ENCODE measurements at places on chromosomes 7 and 10. TPM values are rescaled to one million over a fixed set of nuclear protein-coding genes. Genes with fewer than 3 reads are reported as not detected.

GRCh38 chr7:130986261-130986690 is 252.3 kb upstream of the KLF14 start:
- no peaks in the 10 kb centered on the region for H3K36me3 ChIP-seq
- DNase-seq, result no peak
- H3K4me3 ChIP-seq, result no peak overlapping the region
- H3K27me3 ChIP-seq, result no peaks in the 10 kb centered on the region

DNA sequence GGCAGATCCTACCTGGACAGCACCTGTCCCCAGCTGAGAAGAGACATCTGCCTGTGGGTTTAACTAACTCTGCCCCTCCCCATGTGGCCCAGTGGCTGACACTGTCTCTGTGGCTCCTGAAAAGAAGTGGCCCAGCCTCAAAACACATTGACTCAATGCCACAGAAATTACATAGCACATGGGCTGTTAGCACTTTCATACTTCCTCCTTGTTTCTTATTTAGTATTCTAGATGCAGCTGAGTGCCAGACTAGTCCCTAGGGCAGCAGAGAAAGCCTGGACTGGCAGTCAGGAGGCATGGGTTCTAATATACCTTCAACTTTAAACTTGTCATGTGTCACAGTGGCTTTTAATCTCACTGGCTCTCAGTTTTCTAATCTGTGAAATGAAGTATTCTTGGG is 171.0 kb downstream of the TRIL start:
- no peaks in the 10 kb centered on the region for H3K4me1 ChIP-seq
- no peak for DNase-seq
- H3K27me3 ChIP-seq, result no peaks in the 10 kb centered on the region
- H3K27ac ChIP-seq, result no peak overlapping the region
- no peaks in the 10 kb centered on the region for H3K36me3 ChIP-seq

- H3K4me1 ChIP-seq, result peaks cover 11% of the 10 kb centered on the region
- peak overlapping the region; percentile 85 for H3K4me3 ChIP-seq
- peaks cover 10% of the 10 kb centered on the region for H3K36me3 ChIP-seq
- DNase-seq, result no peak
Measured at GRCh38 chr7:74173491-74173865, 678 bp upstream of the EIF4H start.

Gene TMEM176B
- polyA plus RNA-seq, result 291 TPM

Gene VWC2
- 0.63 TPM for polyA plus RNA-seq

Gene CNPY1
- not detected for polyA plus RNA-seq
